ENCODE measurements at places on chromosomes 4 and X.

DNA sequence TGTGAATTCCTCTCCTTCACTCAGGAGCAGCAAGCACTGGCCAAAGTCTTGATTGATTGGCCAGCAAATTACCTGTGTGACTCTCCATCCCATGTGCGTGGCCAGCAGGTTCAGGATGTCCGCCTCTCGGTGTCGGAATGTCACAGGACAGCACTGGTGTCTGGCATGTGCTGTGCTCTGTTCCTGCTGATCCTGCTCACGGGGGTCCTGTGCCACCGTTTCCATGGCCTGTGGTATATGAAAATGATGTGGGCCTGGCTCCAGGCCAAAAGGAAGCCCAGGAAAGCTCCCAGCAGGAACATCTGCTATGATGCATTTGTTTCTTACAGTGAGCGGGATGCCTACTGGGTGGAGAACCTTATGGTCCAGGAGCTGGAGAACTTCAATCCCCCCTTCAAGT is 20.4 kb downstream of the TLR2 start:
- DNase-seq: no peak

DNA sequence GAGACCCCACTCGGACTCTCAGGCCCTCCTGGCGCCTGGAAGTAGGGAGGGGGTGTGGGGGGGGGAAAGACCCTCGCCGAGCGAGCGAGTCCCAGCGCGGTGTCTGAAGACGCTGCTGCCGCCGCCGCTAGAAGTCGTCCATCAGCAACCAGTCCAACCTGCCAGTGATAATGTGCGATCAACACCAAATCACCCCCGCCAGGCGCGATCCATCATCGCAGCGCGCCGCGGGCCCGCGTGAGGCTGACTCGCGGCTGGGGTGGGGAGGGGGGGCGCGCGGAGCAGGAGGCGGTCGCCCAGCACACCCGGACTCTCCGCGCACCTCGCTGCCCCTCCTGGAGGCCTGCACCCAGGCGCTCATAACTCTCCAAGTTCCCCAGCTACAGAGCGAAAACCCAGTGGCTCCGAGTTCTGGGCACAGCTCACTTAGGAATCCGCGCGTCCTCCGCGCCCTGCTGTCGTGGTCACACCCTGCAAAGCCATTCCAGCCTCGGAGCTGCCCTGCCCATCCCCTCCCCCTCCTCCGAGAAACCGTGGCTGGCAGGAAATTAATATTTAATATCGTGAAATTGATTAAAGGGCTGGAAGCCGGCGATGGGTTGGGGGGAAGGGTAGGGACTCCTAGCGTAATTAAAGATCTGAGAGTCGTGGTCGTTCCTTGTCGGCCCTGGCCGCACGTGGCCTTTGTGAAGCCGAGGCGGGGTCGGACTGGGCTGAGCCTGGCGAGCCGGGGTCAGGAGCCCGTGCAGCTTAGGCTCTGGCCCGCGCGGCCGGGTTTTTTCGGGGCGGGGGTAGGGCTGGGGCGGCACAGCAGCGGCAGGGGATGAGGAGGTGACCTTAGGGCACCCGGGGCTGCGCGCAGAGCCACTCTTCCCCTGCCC is 58.1 kb upstream of the BCOR start:
- DNase-seq: no peak

GRCh38 chr4:7649741-7650531 is 215.2 kb upstream of the PSAPL1 start:
- DNase-seq: peak; percentile 88

DNA sequence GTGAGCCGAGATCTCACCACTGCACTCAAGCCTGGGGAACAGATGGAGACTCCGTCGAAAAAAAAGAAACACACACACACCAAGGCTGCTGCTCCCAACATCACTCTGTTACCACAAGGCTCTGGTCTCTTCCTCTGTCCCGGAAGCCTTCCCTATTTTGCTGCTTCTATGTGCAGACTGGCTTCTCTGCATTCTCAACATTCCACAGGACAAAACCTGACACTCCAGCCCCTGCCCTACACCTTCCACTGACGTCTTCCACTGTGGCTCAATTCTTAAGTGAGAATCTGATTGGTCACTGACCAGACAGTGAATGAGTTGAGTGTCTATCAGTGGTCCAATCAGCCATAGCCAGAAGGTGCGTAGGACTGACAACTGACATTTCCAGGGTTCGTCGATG is 5.9 kb downstream of the ODAPH start:
- DNase-seq: no peak

- DNase-seq: no peak
Measured at GRCh38 chr4:70725633-70726032, 3.9 kb downstream of the RUFY3 start.

GRCh38 chrX:45202171-45202570 is 1.5 kb upstream of the DIPK2B start:
- no peak for DNase-seq

GRCh38 chr4:154354883-154355282 is 136.7 kb downstream of the DCHS2 start:
- DNase-seq: no peak

DNA sequence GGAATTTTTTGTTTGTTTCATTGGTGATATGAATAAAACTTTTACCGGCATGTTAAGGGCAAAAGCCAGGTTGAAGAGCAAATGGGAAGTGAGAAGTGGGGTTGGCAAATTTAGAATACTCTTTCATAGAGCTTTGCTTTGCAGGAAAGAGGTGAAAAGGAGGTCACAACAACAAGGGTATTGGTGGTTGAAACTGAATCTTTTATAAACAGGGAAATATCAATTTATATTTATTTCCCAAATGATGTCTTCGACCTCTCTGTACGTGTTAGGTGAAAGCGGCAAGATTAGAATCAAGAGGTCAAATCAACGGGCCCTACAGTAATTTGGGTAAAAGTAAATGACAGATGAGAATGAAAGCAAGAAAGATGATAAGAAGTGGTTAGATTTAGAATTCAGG is 3.4 kb downstream of the SMR3A start:
- no peak for DNase-seq

- no peak for DNase-seq
Measured at GRCh38 chrX:69388526-69388925, 115.6 kb upstream of the NALF2 start.

DNA sequence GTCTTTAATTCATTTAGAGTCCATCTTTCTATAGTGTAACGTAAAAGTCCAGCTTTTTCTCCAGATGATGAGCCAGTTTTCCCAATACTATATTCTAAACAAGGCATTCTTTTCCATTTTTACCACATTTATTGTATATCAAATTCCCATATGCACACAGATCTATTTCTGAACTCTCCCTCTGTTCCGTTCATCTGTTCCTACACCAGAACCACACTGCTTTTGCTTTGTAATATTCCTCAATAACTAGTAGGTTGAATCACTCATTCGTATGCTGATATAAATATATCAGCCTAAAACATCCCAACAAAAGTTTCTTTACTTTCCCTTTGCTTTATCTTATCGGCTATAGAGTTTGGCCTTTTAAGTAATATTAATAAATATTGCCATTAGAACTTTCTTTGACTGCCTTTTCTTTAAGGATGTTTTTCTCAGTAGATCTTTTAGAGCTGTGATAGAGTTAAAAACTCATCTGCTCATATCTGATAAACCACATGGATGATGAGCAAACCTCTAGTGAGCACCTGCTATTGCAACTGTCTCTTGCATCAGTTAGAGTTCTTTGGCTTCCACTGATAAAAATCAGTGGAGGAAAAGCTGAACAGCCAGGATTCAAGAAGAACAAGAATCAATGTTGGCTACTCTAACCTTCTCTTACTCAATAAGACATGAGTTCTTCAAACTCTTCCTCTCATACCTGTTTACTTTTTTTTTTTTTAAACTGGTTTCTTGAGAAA is 13.1 kb upstream of the RPL34 start:
- no peak for DNase-seq

GRCh38 chr4:116469582-116469981 is 615.8 kb downstream of the TRAM1L1 start:
- no peak for DNase-seq

- DNase-seq: no peak
Measured at GRCh38 chr4:17812801-17813200, 2.0 kb downstream of the NCAPG start.

DNA sequence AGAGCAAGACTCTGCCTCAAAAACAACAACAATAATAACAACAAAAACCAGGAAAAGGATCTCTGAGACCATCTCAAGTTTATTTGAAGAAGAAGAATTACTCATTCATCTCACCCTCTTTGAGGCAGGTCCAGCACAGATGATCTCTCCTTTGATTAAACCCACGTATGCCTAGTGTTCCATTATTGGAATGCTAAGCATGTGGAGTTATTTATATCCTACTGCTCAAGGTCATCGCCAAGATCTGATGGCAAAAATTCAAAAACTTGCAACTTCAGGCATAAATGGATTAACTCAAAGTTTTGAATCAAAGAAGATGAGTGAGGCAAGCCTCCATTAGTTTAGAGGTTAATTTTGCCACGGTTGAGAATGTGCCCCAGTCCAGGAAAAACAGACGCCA is 184.2 kb downstream of the DHRSX start:
- DNase-seq: no peak

DNA sequence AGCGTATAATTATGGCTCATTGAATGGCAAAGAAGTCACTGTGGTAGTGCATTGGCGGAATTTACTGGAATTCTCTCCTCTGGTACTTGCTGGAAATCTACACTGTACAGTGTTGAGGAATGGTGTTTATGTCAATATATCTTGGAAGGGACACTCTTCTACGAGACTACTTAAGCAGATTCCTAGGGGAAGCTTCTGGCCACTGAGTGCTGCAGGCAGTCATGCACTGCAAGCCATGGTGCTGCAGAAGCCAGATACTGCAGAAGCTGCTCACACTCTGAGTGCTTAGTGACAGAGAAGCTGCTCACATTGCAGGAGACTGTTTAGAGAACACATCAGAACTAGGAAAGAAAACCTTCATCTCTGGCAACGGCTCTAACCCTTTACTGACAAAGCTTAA is 725.0 kb downstream of the CCSER1 start:
- DNase-seq: no peak

DNA sequence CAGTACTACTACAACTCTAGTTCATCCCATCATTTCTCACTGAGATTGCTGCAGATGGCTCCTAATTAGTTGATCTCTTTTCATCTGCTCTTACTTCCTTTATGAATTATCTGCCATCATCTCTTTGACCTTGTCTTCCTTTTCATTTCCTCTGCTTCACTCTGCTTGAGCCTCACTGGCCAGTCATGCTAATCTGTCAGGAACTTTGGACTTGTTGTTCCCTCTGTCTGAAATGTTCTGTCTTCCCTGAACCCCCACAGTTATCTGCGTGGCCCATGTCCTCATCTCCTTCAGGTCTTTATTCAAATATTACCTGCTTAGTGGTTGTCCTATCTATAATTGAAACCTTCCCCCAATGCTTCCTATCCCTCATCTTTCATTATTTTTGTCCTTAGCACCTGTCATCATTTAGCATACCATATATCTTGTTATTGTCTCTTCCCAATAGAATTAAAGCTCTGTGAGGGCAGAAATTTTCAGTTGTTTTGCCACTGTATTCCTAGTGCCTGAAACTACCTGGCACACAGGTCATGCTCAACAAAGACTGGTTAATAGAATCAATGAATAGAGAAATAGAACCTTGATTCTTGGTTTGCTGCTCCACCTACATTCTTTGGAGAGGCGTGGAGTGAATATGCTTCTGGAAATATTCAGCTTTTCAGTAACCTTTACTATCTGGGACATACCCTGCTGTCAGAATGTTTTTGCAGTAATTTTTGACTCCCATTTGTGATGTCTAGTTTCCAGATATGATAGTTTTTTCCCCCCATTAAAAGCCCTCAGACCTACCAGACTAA is 5.0 kb downstream of the SLC4A4 start:
- no peak for DNase-seq

DNA sequence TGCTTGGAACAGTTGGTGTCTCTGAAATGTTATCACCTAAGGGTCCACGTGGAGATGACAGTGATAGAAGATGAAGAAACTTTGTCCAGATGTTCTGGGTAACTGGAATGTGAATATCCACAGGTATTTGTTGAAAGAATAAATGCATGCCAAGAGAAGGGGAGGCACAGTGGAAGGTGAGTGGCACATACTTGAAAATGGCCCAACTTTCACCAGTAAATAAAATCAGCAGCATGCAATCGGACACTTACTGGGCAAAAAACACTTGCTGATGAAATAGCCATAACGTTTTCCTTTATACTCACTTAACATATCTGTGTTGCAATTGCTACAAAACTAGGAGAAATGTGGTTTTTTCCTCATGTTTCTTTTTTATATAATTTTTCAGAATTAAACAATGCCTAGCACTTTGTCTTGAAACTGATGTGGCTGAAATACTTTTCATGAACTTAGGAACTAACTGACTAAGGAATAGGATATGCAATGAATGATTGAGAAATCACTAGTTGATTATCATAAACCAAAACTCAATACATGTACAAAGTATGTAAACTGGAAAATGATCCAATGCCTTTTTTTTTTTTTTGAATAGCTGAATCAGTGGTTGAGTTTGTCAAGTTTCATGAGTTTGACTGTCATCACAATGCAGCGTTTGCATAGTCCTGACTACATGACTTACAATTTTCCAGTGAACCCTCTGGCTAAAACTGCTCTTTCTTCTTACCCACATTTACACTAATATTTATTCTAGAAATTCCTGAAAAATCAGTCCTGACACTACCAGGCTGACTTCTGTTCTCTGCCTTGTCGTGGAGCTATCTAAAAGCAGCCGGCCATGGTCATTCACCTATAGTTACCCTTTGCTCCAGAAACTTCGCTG is 127.4 kb downstream of the CPE start:
- no peak for DNase-seq
